ENCODE measurements at places on chromosomes 5 and 9.

- DNase-seq: no peak
These were observed 927.9 kb downstream of the MAT2B start for GRCh38 chr5:164433106-164433870.

- DNase-seq: no peak
These were observed 438.0 kb upstream of the MPDZ start for GRCh38 chr9:13717322-13718054.

DNA sequence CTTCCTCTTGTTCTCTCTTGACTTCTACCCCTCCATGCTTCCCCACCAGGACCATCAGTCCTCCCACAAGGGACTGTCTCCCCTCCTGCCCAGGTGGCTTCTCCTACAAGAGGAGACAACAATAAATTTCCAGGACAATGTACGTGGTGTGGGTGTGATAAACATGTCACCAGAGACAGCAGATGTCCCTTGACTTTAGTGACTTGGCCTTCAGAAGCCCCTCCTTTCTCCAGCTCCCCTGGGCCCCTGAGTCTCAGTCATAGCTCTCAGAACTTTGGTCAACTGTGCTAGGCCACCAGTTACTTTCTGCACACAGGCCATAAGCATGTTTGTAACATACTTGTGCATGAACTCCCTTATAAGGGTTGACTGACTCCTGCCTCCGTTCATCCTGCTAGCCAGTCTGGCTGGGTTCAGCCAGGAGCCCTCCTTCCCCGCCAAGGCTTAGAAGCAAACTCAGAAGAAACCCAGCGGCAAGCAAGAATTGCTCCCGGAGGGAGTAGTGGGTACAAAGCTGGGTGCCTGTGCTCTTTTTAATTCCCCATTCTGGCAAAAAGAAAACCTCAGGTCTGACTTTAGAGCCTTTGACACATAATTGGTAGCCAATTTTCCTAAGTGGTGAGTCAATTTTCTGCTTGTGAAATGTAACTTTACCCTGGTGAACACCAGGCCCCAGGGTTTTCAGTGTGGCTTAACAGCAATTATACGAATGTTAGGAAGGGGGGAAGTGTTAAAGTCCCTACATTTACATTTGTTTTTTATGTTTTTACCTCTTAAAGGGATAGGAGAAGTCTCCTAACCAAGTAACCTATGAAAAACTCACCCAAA lies 49.2 kb downstream of the EBF1 start:
- no peak for DNase-seq

GRCh38 chr5:163379298-163380155 lies 57.9 kb upstream of the CCNG1 start:
- DNase-seq: no peak

GRCh38 chr5:121963392-121963791 lies 1.6 kb downstream of the SRFBP1 start:
- DNase-seq: no peak

DNA sequence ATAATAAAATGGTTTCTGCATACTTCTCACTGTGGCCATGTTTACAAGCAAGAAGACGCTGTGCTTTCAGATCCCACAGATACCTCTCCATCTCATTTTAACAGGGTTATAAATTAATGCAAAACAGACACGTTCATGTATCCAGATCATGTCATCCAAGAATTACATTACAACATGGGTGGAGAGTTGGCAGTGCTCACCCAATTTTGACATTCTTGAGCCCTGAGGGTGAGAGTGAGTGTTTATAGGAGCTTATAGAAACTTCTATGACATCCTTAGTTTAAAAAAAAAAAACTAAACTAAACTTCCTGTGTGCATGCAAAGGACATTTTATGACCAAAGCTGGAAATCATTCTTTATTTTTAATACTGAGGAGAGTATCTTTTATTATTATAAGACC lies 9.1 kb downstream of the PRKACG start:
- DNase-seq: no peak

DNA sequence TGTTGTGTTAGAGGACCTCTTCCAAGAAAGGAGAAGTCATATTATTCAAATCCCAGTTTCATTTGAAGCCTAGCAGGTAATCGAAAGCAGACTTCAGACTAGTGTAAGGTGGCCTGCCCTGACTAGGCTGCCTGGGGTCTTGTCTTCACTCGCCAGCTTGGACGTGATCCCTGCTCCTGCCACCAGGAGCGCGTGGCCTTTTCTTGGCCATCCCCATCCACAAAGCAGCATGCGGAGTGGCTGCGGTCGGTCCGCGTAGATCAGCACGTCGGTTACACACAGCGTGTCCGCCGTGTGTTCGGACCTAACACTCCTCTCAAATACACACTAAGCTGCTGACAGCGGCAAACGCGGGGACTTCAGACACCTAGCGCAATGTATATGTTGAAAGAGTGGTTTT lies 37.3 kb downstream of the CFAP77 start:
- DNase-seq: no peak

DNA sequence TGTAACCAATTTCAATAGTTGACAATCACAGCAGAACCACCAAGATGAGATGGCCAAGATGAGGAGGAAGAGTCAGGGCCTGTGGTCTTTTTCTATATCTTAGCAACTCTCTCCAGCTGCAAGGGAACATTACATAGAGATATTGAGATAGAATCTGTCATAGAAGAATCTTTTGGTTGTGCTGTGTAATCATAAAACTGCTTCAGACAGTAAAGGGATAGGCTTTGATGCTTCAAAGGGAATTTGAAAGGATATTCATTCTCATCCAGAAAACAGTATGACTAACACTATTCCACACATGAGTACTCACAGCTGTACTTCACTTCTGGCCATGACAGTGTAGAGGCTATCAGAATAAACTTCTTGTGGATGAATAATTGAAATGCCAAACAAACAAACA lies 145.9 kb downstream of the YIPF5 start:
- no peak for DNase-seq

- no peak for DNase-seq
These were observed 37.8 kb downstream of the UHRF2 start for GRCh38 chr9:6450641-6451375.

All from NCI-H2171 (cell line).